Progenitor cell of endocrine pancreas (in vitro differentiated cells): ENCODE measurements at places on chromosomes 6 and 20. TPM values are rescaled to one million over a fixed set of nuclear protein-coding genes. Genes with fewer than 3 reads are reported as not detected.

DNA sequence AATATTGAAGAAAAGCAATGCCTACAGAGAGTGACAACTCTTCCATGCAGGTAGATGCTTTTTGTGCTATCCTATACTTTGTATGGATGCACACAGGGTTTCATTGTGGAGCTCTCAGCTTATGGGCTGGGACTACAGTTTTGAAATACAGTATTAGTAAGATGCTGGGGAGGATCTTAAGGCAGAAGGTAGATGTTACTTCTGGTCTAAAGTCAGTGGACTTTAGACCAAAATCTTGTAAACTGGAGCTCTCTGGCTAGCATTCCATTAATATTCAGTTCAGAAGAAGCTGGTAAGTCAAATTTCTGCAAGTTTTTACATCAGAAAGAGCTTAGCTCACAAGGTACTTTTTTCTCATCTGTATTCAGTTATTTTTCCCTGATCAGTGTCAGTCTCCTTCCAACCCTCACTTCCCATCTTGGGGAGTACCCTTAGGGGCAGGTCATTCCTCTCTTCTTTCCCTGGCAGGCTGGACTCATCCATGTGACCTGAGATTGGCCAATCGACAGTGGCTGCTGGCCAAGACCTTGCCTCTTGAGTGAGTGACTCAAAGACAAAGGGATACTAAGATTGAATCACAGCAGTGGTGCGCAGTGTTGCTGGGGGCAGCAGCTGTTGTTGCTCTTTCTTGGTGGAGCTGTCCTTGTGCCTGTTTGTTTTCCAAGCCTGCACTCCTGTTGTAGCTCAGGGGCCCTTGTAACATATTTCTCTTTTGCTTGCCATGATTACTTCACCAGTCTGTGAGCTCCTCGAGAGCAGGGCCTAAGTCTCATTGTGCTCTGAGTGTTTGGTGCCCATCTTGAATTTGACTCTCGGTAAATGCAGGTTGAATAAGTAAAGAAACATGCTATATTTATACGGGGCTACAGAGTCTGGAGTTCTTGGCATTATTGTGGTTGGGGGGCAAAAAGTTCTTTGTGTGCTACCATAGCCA is 2.8 kb upstream of the PHF20 start:
- DNase-seq = no peak

OVOL2 gene
- total RNA-seq = 5.4 and 5.9 TPM in 2 replicates

DNA sequence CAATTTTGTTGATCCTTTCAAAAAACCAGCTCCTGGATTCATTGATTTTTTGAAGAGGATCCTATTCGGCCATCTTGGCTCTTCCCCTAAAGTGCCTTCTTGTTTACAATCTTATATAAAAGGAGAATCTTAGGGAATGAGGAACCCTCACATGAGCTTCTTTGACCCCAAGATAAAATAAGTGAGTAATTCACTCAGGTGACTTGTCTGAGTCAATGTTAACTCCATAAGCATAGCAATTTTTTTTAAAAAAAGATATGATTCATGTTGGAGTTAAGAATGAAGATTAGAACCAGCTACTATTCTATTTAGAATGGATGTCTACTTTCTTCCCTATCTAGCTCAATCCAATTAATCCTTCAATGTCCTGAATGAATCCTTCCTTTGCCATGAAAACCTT is 21.0 kb downstream of the WASF1 start:
- no peak for DNase-seq

LCA5 gene
- total RNA-seq = 8.9 and 9.9 TPM in 2 replicates

DNA sequence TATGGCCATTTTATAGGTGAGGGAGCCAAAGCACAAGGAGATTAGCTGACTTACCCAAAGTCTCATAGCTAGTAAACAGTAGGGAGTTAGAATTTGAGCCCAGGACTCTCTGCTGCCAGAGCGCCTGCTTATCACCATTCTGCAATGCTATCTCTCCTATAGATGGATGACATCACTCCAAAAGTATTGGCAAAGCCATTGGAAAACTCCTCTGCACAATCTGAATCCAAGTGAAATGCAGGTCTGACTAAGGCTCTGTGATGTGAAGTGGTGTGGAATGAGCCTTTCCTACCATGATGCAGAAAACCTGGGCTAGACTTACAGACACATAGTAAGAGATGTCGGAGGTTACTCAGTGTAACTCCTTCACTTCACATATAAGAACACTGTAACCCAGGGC is 106.3 kb downstream of the GRM1 start:
- DNase-seq = no peak

- no peak for DNase-seq
These were observed 13.0 kb downstream of the CD83 start for GRCh38 chr6:14130435-14131075.
